Stimulated activated naive CD8-positive, alpha-beta T cell treated with anti-CD3 and anti-CD28 coated beads, Interleukin-15, amount 100 ng/mL, for 72 hours (primary cell): ENCODE measurements at places on chromosomes 3 and 15.

GRCh38 chr3:105999856-106000255, 131.0 kb upstream of the CBLB start:
- no peak for DNase-seq

GRCh38 chr15:39594446-39595337, 13.8 kb downstream of the THBS1 start:
- no peak for DNase-seq

GRCh38 chr15:48541341-48542278, 103.9 kb downstream of the FBN1 start:
- no peak for DNase-seq

DNA sequence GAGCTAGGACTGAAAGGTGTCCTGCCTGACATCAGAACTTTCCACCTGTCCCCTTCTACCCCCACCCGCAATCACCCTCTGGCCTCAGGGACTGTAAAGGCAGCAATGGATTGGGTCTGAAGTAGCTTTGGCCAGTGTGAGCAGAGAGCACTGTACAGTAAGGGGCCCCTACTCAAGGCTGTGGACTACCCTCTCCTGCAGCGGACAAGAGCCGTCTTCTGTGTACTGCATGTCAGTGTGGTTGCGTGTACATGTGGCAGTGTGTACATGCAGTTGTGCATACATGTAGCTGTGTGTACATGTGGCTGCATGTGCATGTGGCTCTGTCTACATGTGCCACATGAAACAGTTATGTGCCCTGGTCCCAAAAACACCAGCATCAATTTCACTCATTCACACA, 205.9 kb upstream of the LINGO1 start:
- DNase-seq, result no peak

DNA sequence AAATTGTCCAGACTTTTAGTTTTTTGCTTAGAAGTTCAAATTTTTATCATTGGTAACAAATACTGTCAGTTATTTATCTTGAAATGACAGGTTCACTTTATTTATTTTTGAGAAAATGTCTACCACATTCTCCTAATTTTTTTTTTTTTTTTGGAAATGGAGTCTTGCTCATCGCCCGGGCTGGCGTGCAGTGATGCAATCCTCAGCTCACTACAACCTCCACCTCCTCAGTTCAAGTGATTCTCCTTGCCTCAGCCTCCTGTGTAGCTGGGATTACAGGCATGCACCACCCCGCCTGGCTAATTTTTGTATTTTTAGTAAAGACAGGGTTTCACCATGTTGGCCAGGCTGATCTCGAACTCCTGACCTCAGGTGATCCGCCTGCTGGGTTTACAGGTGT, 16.1 kb upstream of the EBLN2 start:
- DNase-seq, result no peak

GRCh38 chr3:144875211-144875610, 903.6 kb downstream of the DIPK2A start:
- no peak for DNase-seq

DNA sequence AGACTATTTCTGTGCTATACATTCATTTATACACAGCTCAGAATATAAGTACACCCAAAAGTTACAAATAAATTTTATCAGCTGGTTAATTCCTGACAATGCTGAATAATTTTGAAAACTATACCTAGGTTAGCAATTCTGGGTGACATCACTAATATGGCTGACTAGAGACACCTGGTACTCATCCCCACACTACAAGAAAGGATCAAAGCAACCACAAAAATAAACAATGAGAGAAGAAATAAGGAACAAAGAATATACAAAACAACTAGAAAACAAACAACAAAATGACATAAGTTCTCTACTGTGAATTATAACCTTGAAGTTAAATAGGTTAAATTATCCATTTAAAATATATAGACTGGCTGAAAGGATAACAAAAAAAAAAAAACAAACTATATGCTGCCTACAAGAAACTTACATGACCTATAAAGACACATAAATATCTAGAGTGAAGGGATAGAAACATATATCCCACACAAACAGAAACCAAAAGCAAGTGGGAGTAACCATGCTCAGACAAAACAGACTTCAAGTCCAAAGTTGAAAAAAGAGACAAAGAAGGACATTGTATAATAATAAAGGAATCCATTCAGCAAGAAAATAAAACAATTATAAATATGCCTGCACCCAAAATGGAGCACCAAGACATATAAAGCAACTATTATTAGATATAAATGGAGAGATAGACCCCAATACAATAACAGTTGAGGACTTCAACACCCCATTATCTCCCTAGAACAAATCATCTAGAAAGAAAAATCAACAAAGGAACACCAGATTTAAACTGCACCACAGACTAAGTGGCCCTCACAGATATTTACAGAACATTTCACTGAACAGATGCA, 57.8 kb downstream of the IMPG2 start:
- no peak for DNase-seq
